Astrocyte (in vitro differentiated cells and primary cell): ENCODE measurements at places on chromosomes 13 and 19.

- peak; percentile 42 for DNase-seq
Measured at GRCh38 chr19:31338069-31338776, 11.0 kb downstream of the TSHZ3 start.

- DNase-seq: no peak
Measured at GRCh38 chr19:4697304-4697703, 26.3 kb downstream of the DPP9 start.

GRCh38 chr19:1475751-1476437 lies 3.1 kb downstream of the C19orf25 start:
- no peak for DNase-seq

- no peak for DNase-seq
Measured at GRCh38 chr19:30677702-30678101, 305.5 kb downstream of the ZNF536 start.

GRCh38 chr13:33284916-33285315 lies 639 bp downstream of the STARD13 start:
- peak; percentile 49 for DNase-seq

DNA sequence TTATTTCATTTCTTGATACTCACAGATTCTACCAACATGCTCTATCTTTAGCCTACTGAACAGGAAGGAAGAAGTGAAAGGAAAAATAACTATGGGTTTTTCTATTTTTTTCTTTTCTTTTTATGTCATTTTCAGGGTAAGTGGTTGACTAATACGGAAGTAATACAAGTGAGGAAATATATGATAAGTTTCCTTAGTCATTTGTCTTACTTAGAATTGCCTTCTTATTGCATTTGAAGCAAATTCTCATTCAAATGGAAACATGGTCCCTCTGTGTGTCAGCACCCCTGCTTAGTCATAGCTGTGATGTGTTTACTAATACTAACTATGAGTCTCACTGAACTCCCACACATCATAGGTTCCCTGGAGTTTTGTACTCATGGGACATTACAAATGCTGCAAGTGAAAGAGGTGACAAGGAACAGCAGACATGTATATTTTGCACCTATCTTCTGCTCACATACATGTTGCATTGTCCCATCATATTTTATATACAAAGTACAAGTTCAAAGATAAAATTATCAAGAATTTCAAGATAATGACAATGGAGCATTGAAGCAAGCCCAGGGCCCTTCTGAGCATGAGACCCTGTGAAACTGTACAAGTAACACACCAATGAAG lies 60.1 kb downstream of the DCT start:
- peak; percentile 65 for DNase-seq

DNA sequence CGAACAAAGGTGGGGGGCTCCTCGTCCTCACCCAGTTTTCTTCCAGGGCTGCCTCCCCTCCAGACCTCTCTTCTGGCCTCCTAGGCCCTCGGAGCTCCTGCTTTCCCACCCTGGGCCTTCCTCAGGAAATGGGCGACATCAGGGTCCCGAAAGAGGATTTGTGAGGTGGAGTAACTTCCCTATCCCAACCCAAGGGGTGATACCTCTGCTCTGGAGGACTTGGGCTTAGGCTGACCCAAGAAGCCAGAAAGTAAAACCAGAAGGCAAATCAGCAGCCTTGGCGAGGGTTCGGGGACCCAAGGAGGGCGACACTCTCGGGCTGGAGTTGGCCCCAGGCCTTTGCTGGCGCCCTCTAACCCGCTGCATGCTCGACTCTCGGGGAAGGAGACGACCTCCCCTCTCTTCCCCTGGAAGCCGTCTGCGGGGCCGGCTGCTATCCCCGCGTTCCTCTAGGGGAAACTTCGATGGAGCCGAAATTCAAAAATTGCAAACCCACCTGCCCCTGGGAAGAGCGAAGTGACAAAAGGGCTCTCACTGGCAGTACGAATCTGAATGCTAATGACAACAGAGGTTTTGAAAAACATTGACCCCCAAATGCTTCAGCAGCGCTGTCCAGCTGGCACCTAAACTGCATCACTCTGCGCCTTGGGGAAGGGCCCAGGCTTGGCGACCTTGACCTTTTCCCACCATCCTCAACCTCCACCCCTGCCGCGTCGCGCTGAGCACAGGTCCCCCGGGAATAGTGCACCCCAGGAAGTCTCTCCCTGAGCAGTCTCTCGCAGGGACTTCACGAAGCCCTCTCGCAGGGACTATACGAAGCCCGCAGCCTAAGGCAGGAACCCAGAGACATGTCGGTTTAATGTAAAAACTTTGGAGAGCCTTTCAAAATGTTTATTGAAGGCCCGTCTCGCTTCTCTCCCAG lies 2.4 kb downstream of the PDX1 start:
- DNase-seq: no peak

- DNase-seq: no peak
Measured at GRCh38 chr19:11405846-11406643, 13.1 kb downstream of the RGL3 start.

- no peak for DNase-seq
Measured at GRCh38 chr19:36891768-36892357, 24.2 kb downstream of the ZNF829 start.

DNA sequence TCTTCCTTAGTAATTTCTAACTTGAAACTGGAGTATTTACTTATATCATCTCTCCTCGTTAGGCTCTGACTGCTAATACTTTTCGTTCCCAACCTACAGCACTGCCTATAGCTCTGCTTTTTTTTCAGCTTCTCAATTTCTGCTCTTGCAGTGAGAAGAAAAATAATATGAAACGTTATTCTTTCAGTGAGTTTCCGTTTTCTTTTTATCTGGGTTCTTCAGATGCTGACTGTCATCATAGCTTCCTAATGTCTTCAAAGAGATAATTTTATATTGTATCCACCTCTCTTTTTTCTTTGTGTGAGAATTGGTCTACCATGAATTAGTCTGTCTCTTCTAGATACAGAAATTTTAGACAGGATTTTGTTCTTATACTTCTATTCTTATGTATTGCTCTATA lies 454.9 kb downstream of the LMO7 start:
- DNase-seq: no peak

GRCh38 chr19:32662186-32662585 lies 12.8 kb downstream of the ANKRD27 start:
- peak; percentile 30 for DNase-seq

GRCh38 chr13:106176117-106176516 lies 359.3 kb downstream of the EFNB2 start:
- DNase-seq: peak; percentile 93

DNA sequence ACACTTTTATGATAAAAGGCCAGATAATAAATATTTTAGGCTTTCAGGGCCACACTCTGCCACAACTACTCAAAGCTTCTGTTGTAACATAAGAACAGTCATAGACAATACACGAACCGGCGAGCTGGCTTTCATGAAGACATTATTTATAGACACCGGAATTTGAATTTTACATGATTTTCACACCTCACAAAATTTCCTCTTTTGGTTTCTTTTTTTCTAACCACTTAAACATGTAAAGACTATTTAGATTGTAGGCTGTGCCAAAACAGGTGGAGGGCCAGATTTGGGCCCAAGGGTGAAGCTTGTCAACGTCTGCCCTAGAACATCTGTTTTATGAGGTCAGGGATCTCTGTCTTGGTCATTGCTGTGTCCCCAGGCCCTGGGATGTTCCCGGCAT lies 29.7 kb upstream of the FXYD3 start:
- no peak for DNase-seq

- no peak for DNase-seq
Measured at GRCh38 chr13:106415971-106416370, 119.5 kb downstream of the EFNB2 start.

DNA sequence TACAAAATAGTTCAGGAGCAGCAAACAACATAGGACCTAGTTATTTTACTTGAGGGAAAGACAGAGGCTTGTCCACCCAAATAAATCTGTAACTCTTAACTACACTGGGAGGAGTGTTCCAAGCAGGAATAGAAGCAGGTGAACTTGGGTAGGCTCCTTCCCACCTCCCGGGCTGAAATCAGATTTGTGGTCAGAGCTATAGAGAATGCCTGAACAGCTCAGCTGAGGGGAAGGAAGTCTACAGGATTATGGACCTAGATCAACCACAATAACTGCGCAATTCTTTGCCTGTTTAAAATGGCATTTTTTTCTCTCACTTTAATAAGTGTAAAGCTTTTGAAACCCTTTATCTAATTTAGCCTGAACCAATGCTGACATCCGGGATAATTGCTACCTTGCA lies 73.5 kb upstream of the IRS2 start:
- no peak for DNase-seq

DNA sequence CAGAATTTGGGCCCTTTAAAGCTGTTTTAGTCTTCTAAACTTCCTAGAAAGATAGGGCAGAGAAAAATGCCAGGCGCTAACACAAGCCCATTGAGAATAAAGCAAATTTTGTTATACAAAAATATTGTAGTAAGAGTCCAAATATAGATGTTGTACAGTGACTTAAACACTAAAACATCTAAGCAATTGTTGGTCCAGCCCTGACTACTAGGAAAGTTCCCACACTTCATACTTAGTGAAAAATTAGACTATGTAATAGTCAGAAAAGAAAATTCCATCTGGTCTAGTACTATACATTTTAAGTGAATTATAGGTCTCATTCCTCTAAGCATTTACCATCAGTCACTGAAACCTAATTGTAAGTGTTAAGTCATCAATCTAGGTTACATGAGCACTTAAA lies 1518.3 kb upstream of the SLC10A2 start:
- peak; percentile 69 for DNase-seq

- no peak for DNase-seq
Measured at GRCh38 chr13:61466280-61466679, 50.6 kb upstream of the PCDH20 start.

DNA sequence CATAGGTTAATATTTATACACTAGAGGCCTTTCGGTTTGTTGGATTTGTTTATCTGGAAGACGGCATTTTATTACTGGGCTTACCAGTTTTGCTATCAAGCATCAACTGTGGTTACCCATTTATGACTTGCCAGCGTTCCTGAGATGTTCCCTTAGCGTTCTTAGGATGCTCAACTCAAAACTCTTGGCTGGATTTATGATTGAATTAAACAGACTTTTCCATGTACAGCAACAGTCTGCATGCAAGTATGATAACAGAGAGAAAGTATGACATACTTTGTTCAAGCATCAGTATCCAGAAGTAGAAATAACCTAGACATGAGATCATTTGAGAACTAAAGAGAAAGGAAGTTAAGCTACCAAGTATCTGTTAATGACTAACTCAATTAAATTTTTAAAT lies 29.9 kb upstream of the RNF113B start:
- DNase-seq: peak; percentile 100
